Stimulated activated CD4-positive, alpha-beta T cell treated with anti-CD3 and anti-CD28 coated beads, Interleukin-15, amount 100 ng/mL, for 48 hours (primary cell): ENCODE measurements at places on chromosomes 7 and 10.

- no peak for DNase-seq
Measured at GRCh38 chr7:140542228-140542603, 62.9 kb upstream of the MKRN1 start.

- no peak for DNase-seq
Measured at GRCh38 chr7:95660023-95660434, 63.7 kb upstream of the PDK4 start.

- DNase-seq: no peak
Measured at GRCh38 chr7:140161047-140161446, 15.7 kb downstream of the KDM7A start.

GRCh38 chr7:92851732-92852131 lies 15.4 kb upstream of the CDK6 start:
- no peak for DNase-seq

GRCh38 chr7:4149236-4149635 lies 532.9 kb upstream of the FOXK1 start:
- DNase-seq: no peak

- no peak for DNase-seq
Measured at GRCh38 chr7:17184805-17185689, 113.4 kb upstream of the AHR start.

DNA sequence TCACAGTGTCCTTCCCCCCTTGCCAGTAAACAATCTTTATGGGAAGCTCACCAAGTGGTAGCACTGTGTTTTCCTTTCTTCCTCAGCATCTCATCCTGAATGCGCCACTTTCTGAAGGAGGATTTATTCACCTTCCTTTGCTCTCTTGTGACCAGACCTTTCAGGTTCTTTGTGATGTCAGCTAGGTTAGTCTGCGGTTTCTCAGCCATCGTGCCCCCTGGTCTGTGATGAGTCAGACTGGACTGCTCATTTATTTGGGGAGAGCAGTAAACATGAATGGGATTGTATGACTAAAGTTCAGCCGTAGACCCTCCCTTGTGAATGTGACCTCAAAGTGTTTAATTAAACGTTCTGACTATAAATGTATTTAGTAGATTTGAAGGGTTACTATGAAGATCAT lies 235.1 kb upstream of the CELF2 start:
- no peak for DNase-seq

DNA sequence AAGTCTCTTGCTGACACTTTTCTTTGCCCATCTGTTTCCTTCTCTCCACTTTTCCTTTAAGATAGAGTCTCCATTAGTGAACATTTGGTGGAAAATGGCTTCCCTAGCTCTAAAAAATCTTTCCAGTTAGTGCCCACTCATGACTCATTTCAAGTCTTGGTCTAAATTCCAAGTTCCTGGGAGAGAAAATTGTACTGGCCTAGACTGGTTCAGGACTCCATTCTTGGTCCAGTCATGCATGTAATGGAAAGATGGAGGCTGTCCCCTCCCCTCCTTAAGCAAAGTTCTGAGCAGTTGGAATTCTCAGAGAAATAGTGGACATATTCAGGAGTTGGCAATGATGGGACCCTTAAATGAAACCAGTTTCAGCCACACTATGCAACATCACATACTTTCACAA lies 3.8 kb upstream of the ALDH18A1 start:
- DNase-seq: no peak

DNA sequence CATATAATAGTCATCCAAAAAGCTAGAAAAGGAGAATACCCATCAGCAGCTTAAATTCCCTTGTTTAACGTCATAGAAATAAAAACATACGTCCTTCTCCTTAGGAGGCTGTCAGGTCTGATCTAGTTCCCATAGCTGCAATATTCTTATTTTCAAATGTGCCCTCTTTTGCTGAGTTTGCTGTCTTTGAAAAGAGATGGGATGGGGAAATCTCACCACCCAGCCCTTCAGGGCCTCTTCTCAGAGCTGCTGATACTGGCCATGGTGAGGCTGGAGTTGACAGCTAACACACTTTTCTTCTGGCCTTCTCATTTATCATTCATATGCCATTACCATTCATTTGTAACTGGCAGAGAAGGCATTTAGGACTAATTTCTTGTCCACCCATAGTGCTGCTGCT lies 5.1 kb upstream of the PCGF5 start:
- DNase-seq: no peak

GRCh38 chr7:98315318-98315993 lies 34.0 kb downstream of the BRI3 start:
- DNase-seq: no peak

GRCh38 chr10:97915346-97916131 lies 65.9 kb downstream of the GOLGA7B start:
- no peak for DNase-seq

DNA sequence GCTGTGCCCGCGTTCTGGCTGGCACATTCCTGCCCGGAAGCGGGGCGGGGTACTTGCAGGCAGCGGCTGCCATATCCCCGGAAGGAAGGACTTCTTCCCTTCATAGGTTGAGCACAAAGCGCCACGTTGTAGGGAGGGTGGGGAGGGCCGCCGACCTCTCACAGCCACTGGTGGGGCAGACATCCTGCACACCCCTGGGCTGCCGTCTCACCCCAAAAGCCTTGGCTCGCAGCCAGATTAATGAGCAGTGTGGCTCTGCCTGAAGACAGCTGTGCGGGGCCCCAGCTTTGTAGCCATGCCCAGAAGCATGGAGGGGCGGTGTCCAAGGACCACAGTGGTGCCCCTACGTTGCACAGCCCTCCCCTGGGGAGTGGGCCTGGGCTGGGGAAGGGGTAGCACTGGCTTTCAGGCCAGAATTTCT lies 54.3 kb upstream of the DPYSL4 start:
- no peak for DNase-seq

GRCh38 chr10:113566888-113567287 lies 14.0 kb downstream of the HABP2 start:
- DNase-seq: no peak

- no peak for DNase-seq
Measured at GRCh38 chr10:75857269-75857846, 425.9 kb downstream of the LRMDA start.

DNA sequence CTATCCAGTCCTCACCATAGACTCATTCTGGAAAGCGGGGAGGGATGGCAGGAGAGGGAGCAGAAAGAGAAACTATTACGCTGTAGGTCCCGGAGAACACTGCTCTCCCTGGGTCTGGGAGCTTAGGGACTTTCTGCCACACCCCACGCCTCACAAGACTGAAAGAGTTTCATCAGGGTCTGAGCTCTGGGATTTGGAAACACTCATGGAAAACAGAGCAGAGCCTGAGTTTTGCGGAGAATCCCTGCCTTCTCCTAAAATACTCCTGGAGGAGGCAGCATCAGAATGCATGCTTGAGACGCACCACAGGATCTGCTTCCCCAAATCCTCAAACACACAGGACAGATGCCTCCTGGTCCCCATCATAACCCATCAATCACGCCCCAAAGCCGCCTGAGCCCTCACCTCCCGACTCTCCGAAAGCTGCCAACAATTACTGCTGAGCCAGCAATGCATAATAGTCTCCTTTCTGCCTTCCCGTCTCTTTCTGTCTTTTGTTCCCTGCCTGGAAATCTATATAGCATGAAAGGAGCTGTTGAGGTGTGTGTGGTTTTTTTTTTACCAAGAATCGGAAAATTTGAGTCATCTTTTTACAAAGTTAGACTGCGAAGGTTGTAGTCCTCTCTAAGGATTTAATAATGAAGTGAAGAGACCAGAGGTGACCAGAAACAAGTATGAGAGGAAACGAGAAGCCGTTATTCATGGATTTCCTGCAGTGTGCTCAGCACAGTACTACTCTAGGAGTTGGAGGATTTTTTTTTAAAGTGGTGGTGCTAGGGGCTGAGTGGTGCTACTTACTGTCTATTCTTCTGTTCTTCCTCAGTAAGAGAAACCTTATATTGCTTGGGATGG lies 37.7 kb downstream of the ASB13 start:
- DNase-seq: no peak

GRCh38 chr7:142375710-142376313 lies 118.0 kb upstream of the PRSS58 start:
- DNase-seq: no peak

DNA sequence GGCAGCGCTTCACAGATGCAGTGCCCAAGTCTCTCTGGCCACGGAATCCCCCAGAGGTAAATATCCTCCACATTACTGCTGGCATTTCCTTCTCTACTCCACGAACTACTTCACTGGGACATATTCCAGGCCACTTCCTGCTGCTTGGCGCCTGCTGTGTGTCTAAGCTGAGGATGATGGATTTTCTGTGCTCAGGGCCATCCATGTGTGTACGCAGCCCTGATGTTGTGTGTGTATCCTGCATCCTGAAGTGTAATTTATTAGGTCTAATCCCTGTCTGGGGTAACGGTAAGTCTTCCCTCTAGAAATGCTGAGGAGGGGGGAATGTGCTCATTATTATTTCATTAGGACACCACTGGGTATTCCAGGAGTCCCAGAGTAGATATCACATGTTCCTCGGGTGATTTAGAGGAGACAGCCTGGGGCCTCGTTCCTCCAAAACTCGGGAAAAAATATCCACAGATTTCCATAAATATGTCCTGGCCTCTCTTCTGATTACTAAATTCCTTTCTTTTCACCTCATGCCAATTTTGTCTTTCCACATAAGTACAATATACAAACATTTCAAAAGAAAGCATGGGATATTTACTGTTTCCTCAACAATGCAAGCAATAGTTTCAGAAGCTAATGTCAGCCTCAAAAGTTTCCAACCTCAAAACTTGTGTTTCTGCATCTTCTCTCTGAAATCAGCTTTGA lies 25.5 kb upstream of the HABP2 start:
- no peak for DNase-seq

DNA sequence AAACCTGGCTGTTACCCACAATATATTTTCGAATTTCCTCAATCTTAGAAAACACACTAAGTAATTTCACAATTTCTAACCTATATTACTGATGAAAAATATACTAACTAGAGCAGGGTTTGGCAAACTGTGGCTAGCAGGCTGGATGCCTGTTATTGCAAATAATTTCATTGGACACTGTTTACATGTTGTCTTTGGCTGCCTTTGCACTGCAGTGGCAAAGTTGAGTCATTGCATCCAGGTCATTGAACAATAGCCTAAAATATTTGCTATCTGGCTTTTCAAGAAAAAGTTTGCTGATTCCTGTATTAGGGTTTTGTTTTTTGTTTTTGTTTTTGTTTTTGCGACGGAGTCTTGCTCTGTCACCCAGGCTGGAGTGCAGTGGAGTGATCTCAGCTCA lies 47.2 kb downstream of the KIF11 start:
- no peak for DNase-seq

GRCh38 chr10:109891105-109891504 lies 32.2 kb downstream of the XPNPEP1 start:
- no peak for DNase-seq

GRCh38 chr10:74977072-74977471 lies 134.4 kb upstream of the SAMD8 start:
- DNase-seq: no peak

- no peak for DNase-seq
Measured at GRCh38 chr7:7265081-7266075, 83.0 kb downstream of the C1GALT1 start.

DNA sequence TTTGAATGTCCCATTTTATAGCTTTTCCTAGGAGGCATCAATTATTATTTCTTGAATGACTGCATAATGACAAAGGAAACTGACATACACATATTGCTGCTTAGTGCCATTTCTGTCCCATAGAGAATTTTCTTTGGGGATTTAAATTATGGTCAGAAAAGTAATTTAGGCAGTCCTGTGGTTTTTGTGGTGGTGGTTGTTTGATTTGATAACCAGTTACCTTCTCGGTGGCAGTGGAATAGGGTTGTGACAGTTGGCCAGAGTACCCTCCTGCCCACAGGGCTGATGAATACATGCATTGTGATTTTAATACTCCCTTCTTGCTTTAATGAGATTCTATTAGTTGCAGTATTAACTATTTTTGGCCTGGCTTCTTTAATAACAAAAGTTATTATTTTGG lies 6.6 kb upstream of the SGCE start:
- DNase-seq: no peak
